ENCODE measurements at places on chromosomes 5 and 9.
A peak's percentile ranks its signal among the peaks of the same experiment; 100 is the strongest.

GRCh38 chr5:10140195-10140973, 109.3 kb downstream of the ATPSCKMT start:
- DNase-seq, result no peak

- DNase-seq, result no peak
Measured at GRCh38 chr5:122259995-122260394, 52.0 kb upstream of the SNCAIP start.

DNA sequence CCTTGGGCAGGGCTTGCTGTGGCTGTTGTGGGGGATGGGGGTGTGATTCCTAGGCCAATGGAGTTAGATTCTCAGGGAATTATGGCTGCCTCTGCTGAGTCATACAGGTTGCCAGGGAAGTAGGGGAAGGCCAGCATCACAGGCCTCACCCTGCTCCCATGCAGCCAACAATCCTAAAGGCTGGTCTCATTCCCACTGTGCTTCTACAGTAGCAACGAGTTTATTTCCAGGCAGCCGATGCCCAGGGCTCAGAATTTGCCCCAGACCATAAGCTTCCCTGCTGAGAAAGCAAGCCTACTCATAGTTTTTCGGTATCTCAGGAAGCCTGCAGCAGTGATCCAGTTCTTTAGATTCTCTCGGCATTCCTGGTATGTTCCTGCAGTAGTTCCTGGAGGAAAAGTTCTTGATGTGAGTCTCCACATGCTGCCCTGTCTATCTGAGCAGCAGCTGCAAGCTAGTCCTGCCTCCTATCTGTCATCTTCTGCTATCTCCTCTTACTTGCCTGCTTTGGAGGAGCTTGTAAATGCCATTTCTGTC, 59.3 kb upstream of the SELENOP start:
- no peak for DNase-seq

DNA sequence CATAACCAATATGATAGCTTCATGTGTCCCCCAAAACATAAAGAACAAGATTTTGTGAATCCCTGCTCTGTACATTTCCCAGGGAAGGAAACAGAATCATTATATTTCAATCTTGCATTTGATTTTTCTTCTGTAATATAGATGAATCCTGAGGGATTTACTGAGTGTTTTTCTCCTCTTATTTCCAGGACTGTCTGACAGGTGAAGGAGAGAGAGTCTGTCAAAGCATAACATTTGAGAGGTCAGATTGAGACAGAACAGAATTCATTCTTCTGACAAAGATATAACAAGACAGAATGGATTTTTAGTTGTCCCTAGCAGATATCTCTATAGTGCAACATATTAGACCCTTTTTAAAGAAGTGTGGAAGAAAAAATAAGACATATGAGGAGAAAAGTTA, 354.5 kb upstream of the IZUMO3 start:
- no peak for DNase-seq

DNA sequence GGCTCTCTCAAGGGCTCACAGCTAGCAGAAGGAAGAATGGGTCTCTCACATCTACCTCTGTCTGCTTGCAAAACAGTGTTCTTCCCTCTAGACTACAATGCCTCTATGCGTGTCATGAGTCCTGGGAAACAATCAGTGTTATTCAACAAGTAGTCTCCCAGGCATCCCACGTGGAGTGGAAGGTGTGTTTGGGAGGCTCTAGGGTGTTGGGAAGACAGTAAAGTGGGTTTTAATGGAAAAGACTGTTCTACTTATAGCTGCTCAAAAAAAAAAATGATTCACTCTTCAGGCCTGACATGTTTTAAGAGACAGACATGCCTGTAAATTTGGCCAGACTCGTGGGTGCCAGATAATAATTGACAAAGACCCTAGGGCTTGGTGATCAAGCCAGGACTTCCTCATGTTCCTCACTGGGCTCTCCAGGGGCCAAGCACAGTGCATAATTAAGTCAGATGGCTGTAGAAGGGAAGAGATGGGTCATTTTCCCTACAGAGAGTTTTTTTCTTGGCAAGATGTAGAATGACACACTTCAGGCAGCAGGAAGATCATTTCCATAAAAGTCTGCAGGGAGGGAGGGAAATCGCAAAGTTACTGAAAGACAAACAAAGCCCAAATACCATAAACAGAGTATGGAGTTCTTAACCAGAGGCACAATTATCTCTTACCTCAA, 246.4 kb downstream of the ACTL7B start:
- DNase-seq, result no peak

- no peak for DNase-seq
Measured at GRCh38 chr5:17132444-17133083, 84.9 kb upstream of the BASP1 start.

GRCh38 chr9:5825223-5825622, 7.7 kb downstream of the ERMP1 start:
- DNase-seq, result no peak

- DNase-seq, result no peak
Measured at GRCh38 chr9:93321220-93321610, 130.3 kb upstream of the FAM120A start.

GRCh38 chr5:42020788-42021530, 95.9 kb downstream of the FBXO4 start:
- no peak for DNase-seq

DNA sequence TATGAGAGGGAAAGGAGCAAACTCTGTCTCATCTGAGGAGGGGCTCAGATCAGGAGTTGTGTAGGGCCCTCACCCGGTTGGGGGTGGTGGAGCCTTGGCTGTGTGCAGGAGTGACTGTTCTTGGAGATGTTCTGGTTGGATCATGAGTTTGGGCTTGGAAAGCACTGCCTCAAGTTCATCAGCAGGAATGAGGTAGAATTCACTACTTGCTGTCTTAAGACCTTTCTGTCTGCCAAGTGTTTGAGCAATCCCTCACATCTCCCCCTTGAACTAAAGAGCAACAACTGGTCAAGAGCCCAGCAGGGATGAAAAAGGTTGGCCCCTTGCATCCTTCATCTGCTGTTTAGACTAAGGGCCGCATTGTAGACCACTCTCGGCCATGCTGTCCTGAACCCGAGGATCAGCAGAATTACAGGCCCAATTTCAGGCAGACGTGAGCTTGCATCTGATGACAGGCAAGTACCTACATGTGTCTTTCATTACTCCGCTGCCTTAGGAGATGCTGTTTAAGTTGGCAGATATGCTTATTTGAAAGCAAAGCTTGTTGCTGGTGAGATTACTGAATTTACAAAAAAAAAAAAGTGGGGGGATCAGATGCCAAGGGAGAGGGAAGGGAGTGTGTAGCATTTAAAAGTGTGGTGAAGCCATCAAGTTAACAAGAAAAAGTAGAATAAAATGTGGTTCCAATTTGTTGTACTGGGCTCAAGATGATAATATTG, 36.4 kb downstream of the PIK3R1 start:
- no peak for DNase-seq

DNA sequence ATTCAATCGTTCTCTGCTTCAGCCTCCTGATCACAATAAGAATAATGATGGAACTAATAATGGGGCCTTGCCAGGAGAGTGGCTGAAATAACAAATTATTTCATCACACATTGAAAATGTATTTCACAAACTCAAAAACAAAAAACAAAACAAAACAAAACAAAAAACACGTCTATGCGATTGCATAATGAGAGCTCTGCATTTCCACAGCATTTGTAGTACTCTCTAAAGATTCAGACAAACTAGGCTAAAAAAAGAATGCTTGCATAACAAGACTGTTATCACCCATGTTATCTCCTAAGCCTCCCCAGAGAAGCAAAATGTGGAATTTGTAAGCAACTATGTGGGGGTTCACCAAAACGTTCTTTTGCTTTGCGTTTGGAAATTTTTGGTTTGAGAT, 48.1 kb downstream of the PRELID2 start:
- no peak for DNase-seq

DNA sequence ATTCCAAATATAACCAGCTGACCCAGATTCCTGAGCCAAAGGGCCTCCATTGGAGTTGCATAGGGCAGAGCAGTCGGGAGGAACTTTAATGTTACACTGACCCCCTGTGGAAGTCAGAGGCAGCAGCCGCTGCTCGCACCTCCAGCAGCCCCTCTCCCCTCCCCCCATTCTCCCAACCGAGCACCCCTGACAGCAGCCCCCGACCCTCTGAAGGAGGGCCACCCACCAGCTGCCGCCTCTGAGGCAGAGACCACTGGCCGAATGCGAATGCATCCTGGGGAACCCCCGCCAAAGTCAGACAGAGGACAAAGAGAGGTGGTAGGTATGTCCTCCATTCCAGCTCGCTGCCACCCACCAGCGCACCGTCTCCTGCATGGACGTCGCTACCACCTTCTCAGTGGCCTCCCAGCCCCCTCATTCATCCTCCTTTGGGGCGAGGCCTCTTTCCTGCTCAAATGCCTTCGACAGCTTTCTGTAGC, 231.0 kb downstream of the CDK5RAP2 start:
- no peak for DNase-seq

DNA sequence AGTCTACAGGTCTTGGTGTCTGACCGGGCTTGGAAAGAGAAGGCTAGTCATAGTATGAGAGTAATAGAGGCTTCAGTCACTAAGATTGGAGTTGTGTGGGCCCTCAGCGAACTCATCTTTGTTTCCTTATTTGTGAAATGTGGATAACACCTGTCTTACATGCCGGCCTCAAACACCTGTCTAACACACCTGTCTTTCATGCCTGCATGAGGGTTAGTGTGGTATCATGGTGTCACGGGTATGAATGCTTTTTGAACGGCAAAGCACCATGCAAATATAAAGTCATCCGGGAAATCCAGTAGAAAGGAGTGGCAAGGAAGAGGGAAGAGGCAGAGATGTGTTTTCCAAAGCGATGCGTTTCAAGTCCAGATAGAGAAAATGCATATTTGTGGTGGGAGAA, 25.5 kb downstream of the GRAMD2B start:
- DNase-seq, result no peak

GRCh38 chr9:75108571-75108970, 20.3 kb downstream of the OSTF1 start:
- no peak for DNase-seq

- no peak for DNase-seq
Measured at GRCh38 chr5:172640139-172640538, 924 bp upstream of the NEURL1B start.

GRCh38 chr9:131346559-131346958, 47.3 kb upstream of the PRRC2B start:
- no peak for DNase-seq

- DNase-seq, result no peak
Measured at GRCh38 chr9:6214434-6214833, 1.2 kb upstream of the IL33 start.

DNA sequence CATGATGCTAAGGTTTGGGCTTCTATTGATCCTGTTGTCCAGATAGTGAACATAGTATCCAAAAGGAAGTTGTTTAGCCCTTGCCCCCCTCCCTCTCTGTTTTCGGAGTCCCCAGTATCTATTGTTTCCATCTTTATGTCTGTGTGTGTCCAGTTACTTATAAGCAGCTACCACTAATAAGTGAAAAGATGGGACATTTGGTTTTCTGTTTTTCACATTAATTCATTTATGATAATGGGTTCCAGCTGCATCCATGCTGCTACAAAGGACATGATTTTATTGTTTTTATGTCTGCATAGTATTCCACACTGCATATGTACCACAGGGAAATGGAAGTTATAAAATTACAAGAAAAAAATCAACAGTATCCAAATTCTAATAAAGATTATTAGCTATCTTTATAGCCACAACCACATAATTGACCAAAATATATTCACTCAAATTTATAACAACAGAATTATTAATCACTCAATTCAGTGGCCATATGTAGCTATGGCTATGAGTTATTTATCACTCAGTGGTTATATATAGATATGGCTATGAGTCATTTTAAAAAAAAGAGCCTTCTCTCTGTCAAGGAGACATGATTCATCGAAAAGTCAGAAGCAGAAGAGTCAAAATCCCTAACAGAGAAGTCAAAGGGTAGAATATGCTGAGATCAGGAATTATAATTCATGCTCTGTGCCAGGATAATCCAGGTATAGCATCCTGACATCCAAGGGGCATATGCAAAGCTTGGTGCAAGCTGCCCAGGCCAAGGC, 367.5 kb downstream of the DEPDC1B start:
- DNase-seq, result no peak

DNA sequence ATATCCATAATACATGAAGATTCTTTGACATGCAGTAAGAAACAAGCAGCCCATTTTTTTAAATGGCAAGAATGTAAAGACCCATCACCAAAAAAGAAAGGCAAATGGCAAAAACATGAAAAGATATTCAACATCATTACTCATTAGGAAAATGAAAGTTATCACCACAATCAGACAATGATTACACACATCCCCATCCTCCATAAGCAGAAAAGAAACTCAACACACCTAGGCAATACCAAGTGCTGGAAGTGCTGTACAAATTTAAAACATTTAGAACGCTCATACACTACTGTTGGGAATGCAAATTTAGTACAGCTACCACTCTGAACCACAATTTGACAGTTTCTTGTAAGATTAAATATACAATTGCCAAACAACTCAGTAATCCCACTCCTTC, 466.7 kb downstream of the ACTL7B start:
- no peak for DNase-seq

DNA sequence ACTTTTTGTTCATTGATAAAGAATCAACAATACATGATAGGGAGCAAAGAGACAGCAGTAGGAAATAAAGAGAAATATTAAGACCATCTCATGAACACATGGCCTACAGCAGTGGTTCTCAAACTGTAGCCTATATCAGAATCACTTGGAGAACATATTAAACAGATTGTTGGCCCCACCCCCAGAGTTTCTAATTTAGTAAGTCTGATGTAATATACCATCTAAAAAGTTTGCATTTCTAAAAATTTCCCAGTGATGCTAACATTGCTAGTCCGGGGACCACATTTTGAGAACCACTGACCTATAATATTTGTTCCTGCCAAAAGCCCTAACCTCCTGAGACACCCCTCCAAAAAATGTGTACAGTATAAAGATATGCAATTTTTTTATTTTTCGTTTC, 306.2 kb upstream of the NREP start:
- DNase-seq, result no peak

GRCh38 chr5:170393235-170393634, 4.1 kb upstream of the KCNMB1 start:
- DNase-seq, result peak; percentile 28

DNA sequence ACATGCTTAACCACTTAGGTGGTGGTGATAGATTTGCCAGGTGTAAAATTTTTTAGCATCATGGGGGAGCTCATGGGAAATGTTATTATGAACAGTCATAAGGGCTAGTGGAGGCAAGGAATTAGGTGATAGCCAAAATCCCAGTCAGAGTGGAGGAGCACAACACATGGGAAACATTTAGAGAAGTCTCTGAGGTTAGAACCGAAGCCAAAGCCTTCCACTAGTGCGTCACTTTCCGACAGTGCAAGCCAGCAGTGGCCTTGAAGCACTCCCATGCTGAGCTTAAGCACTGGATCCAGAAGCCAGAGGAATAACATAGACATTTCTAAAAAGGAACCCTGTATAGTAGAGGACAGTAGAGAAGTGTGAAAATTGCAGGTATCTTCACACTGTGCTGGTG, 101.5 kb upstream of the SNX2 start:
- DNase-seq, result no peak
